ENCODE measurements at places on chromosomes 12 and 14.
A peak's percentile ranks its signal among the peaks of the same experiment; 100 is the strongest.

- no peak for DNase-seq
Observed at GRCh38 chr12:104165801-104166200, 27.8 kb upstream of the NFYB start.

- DNase-seq = no peak
Observed at GRCh38 chr14:92224358-92224954, 98.5 kb upstream of the SLC24A4 start.

DNA sequence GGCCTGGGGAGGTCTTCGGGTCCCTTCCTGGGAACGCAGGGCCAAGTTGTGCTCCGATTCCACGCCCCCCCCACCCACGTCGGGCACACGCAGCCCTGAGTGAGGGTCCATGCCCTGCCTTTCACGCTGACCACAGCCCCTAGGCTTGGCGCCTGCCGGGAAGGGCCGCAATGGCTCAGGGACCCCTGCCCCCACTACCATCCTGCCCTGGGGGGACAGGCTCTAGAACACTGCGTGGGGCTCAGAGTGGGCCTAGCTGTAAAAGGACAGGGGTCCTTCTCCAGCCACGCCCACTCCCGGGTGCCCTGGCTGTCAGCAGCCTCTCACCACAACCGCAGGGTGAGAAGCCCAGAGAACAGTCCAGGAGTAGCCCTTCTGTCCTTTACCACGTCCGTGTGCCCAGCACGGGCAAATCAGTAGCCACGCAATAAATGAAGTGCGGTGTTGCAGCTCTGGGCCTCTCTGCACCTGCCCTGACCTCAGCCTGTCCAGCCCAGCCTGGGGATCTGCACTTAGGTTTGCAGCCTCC, 9.4 kb upstream of the GPR68 start:
- DNase-seq = no peak

GRCh38 chr12:44626883-44627282, 249.2 kb downstream of the NELL2 start:
- peak; percentile 79 for DNase-seq

GRCh38 chr12:101042211-101042610, 167.8 kb downstream of the SLC5A8 start:
- DNase-seq = no peak

GRCh38 chr12:25625146-25625545, 72.1 kb upstream of the LMNTD1 start:
- DNase-seq = no peak

GRCh38 chr14:88493392-88494185, 61.2 kb downstream of the PTPN21 start:
- no peak for DNase-seq

DNA sequence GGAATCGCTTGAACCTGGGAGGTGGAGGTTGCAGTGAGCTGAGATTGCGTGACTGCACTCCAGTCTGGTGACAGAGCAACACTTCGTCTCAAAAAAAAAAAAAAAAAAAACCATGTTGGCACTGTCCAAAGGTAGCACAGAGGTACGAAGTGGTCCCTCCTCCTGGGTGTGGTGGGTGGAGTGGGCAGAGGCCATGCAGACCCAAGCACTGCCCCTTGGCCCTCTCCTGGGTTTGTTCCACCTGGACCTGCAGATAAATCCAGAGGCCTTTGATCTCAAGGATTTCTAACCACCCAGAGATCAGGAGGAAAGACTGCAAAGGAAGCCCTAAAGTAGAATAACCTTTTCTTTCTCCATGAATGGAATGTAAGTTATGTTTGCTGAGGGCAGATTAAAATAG, 8.7 kb upstream of the GALNT6 start:
- no peak for DNase-seq

DNA sequence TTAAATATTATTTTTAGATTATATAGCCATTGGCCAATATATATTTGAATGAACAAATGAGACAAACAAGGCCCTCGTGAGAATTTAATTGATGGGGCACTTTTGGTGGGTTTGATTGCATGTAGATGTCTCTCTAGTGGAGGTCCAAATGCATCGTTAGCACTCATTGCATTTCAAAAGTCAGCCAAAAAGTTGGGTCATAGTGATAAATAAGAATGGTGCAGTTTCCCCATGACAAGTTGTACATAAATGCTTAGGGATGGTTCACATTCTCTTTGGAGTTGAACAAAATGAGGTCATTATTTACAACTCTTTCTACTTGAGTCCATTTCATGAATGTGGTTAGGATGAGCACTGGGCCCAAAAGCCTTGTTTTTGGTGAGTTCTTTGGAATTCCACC, 1.0 kb downstream of the BEST3 start:
- DNase-seq = no peak

- no peak for DNase-seq
Observed at GRCh38 chr12:62848418-62848817, 86.5 kb downstream of the PPM1H start.

DNA sequence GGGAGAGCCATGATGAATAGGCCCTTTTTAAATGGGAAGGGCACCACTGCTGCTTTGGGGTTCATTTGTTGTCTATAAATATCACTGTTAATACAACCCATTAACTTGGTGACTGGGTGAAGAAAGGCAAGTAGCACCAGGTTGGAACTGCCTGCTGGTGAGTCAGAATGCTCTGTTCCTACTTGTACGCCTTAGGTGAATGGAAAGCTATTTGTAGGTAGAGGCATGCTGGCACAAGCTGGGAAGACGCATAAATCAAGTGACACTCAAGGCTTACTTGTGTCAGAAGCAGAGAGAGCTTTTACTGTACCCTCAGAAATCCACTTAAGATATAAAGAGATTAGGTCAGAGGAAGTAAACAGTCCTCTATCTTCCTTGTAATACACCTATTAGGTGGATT, 142.5 kb downstream of the TMX1 start:
- no peak for DNase-seq

- no peak for DNase-seq
Observed at GRCh38 chr12:132280406-132280805, 49.0 kb downstream of the GALNT9 start.

GRCh38 chr14:61439779-61440418, 118.5 kb downstream of the PRKCH start:
- no peak for DNase-seq

- no peak for DNase-seq
Observed at GRCh38 chr12:104596134-104596799, 139.5 kb downstream of the CHST11 start.

- no peak for DNase-seq
Observed at GRCh38 chr12:1332327-1332726, 262.1 kb downstream of the FBXL14 start.

DNA sequence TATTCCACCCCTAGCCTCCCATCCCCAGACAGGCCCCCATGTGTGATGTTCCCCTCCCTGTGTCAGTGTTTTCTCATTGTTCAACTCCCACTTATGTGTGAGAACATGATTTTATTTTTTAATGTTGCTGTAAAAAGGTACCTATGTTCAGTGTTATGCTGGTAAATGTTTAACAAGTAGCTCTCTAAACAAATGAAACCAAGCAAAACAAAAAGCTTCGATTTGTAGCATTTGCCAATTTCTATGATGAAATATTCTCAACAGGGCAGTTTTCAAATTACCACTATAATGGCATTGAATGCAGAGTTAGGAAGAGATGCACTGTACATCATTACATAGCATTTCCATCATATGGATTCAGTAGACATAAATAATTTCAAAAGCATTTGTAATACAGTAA, 410.6 kb downstream of the MDGA2 start:
- DNase-seq = no peak

- no peak for DNase-seq
Observed at GRCh38 chr12:40464121-40464520, 228.1 kb upstream of the CNTN1 start.

DNA sequence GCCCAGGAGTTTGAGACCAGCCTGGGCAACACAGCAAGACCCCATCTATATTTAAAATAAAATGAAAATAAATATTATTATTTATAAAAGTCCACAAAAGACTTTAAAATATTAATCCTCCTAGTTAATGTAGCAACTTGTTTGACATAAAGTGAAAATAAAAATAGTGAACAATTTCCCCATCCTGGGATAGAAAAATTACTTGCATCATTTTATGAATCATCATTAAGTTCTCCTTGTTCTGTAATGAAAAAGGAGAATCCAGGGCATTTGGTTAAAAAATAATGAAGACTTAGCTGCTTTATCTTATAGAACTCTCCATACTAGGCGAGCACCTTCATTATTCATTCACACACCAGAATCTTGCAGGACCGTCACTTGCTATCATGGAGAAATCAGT, 66.1 kb downstream of the ELK3 start:
- no peak for DNase-seq

DNA sequence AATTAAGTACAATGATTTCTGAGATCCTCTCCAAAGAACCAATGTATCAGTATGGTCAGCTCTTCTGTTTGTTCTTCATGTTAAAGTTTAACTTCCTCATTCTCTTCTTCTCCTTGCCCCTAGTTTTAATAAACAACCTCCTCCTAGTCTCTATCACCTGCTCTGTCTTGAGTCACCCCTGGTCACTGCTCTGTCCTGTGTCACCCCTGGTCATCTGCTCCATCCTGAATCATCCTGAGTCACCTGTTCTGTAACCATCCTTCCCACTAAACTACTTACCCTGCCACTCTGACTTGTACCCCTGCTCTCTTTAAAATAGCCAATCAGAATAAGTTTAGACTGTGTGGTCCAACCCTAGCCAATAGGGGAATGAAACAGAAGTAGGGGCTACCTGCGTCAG, 100.5 kb downstream of the ALG10B start:
- DNase-seq = no peak

- no peak for DNase-seq
Observed at GRCh38 chr12:103748002-103748401, 93.0 kb downstream of the NT5DC3 start.

- DNase-seq = no peak
Observed at GRCh38 chr14:94649543-94650443, 37.6 kb downstream of the SERPINA3 start.

GRCh38 chr12:214003-214741, at the start of gene SLC6A12:
SLC6A12 (minus strand) TSS chr12:214157; CDS start chr12:209986, 4,171 bp downstream.
- no peak for DNase-seq

GRCh38 chr12:19432309-19433170, 6.8 kb upstream of the AEBP2 start:
- DNase-seq = no peak

- DNase-seq = no peak
Observed at GRCh38 chr12:8823565-8824300, 1.3 kb downstream of the A2ML1 start.

GRCh38 chr14:91228112-91229004, 16.1 kb downstream of the GPR68 start:
- DNase-seq = no peak

GRCh38 chr14:88007608-88008007, 2.7 kb downstream of the GPR65 start:
- no peak for DNase-seq

- DNase-seq = no peak
Observed at GRCh38 chr12:70847871-70848270, 72.7 kb downstream of the PTPRR start.

DNA sequence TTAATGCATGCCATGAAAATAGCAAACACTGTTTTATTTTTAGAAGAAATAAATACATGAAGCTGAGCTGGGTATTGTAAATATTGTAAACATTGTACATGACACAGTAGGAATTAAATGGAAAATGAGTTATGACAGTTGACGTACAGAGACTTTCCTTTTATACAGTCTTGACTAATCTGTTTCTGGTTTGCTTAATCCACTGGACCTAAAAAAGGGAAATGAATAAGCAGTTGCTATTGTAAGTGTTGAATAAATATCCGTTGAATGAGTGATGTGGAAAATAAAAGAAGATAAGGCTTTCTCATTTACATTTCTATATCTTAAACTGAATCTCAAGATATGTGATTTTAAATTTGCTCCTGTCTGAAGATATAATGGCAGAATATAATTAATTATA, 15.0 kb downstream of the PMCH start:
- no peak for DNase-seq

GRCh38 chr12:95643256-95643655, 92.0 kb upstream of the USP44 start:
- DNase-seq = no peak

GRCh38 chr14:96808619-96809406, 11.6 kb downstream of the VRK1 start:
- no peak for DNase-seq

DNA sequence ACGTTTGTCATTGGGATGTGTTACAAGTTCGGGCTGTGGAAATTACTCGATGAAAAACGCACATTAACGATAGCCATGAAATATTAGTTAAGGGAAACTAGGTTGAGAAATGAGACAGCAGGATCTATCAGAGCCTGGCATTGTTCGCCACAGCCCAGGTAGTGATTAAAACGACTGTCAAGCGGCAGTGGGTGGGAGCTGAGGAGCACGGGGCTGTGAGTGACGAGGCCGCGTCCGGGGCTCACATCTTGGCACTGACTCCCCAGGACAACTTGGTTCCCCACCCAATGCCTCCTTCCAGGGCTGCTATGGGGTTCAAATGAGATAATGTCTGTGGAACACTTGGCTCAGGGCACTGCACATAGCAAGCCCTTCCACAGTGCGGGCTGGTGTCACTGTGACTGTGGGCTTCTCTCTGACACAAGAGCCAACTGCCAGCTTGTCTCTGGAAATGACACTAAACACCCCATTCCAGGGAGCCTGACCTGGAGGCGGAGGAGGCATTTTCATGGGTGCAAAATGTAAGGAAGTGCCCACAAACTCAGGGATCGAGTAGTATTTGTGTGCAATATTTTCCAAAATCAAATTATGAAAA, 19.3 kb downstream of the MMAB start:
- no peak for DNase-seq

DNA sequence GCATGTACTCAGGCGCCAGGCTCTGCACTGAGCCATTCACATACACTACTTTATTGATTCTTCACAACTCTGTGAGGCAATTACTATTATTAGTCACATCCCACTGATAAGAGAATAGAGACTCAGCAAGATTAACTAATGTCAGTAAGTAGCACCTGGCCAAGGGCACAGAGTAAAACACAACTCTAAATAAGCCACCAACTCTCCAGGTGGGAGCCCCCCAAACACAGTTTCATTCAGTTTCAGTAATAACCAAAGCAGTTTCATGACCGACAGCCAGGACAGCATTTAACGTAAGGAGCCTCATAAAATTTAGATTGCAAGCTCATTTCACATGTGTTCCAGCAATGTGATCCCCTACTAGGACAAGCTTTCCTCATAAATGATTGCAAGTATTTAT, 323.1 kb upstream of the CCDC196 start:
- DNase-seq = no peak

DNA sequence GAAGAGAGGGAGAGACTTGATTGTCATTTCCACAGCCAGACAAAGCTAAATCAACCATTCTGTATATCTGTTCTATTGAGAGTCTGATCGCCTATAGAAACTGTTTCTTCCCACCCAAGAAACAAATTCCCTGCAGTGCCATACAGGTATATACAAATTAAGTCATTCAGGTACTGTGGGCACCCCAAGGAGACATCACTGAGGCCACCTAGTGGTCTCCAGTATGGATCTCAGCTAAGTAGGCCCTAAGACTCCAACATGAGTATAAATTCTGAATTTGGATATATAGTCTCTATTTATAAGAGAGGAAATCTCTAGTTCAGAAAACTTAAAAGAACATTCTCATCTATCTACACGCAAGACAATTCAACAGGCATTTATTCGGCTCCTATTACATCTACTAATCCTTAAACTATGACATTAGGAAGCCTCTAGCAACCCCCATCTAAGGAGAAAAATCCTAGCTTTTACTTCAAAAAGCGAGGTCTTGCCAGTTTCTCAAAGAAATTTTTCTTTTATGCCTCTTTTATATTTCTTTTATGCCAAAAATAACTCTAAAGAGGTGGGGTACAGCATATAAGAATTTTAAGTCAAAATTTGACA, 62.6 kb downstream of the DCAF5 start:
- DNase-seq = no peak
